Daoy (cell line): ENCODE measurements at places on chromosomes 1 and 21. TPM values are rescaled to one million over a fixed set of nuclear protein-coding genes. Genes with fewer than 3 reads are reported as not detected.

GRCh38 chr1:97252076-97252475, 530.5 kb downstream of the PTBP2 start:
- DNase-seq, result peak; percentile 30

DNA sequence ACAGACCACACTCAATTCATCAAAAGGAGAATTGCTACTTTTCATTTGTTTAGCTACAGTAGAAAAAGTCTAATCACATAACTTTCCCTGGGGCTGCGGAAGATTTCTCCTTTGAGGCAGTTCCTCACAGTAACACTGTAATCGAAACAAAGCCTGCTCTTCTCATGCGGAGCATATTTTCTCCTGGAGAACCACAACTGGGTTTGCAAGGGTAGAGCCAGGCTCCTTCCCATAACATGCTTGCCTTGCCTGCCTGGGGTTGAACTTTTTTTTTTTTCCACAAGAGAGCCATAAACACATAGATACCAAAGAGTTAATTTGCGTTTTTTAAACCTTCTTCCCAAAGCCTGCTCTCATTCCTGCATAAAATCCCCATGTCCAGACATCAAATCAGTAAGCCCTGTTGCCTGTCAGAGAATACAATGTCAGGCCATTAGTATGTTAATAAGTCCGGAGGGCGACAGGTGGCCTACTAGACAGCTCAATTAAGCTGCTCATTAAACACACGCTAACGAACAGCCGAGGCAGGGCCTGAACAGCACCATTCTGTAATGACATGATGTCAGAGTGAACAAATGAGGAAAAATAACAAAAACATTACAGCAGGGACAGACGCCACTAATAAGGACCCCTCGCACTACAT, 107.1 kb upstream of the OLIG2 start:
- no peak for DNase-seq

- DNase-seq, result no peak
These were observed 26.0 kb downstream of the SDE2 start for GRCh38 chr1:225973158-225973557.

DNA sequence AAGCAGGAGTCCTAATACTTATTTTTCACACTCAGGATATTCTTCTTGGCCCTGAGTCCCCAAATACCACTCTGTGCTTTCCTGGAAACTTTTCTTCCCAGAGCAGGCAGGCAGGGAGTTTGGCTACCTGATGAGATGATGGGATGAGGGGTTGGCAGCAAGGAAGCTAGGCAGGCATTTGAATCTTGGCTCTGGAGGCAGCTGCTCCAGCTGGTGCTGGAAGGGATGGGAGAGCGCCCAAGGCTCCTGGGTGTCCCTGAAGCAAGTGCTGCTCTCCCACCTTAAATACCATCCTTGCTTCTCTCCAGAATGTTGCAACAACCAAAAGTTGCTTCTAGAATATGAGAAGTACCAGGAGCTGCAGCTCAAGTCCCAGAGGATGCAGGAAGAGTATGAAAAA, 48.0 kb upstream of the TMEM125 start:
- DNase-seq, result no peak

GRCh38 chr1:152419917-152420316, 5.9 kb upstream of the CRNN start:
- no peak for DNase-seq

DNA sequence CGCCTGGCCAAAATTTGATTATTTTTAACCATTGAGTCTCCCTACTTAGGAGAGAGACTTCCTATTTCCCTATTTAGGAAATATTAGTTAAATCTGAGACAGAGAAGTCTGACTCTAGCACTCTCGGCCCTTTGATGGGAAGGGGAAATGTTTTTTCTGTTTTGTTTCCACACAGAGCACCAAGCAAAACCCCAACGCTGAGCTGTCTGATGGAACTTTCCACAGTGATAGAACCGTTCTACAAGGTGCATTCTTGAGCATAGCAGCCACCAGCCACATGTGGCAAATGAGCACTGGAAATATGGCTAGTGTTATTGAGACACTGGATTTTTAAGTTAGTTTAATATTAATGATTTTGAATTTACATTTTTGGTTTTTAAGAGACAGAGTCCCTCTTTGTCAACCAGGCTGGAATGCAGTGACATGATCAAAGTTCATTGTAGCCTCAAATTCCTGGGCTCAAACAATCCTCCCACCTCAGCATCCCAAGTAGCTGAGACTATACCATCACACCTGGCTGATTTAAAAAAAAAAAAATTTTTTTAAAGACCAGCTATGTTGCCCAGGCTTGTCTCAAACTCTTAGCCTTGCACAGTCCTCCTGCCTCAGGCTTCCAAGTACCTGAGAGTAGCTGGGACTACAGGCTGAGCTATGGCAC, 77.3 kb upstream of the GALNT2 start:
- no peak for DNase-seq

- DNase-seq, result no peak
These were observed 20.5 kb downstream of the PLEKHM2 start for GRCh38 chr1:15704526-15705183.

DNA sequence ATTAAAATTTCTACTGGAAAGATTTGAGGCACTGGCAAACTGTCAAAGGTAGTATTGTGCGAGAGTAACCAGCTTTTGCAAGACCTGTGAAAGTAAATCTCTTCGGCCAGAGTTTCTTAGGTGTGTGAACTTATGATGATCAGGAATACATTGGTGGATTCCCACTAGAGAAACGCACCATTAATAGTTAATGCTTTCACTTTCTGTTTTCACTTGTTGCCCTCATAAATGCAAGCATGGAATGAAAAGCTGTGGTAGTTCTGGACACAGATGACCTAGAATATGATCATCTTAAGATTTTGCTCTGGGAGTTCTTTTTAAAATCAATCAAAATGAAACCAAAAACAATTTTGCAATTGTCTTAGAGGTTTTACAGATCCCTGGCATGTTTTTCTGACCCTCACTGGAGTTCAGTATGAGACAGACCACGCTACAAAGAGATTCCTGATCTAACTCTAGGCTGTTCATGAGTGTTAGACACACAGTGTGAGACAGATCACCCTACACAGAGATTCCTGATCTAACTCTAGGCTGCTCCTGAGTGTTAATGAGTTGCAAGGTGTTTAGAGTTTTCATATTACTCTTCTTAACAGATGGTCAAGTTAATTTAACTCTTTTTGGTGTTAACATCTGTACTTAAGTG, 98.8 kb downstream of the SDCCAG8 start:
- peak; percentile 2 for DNase-seq

DNA sequence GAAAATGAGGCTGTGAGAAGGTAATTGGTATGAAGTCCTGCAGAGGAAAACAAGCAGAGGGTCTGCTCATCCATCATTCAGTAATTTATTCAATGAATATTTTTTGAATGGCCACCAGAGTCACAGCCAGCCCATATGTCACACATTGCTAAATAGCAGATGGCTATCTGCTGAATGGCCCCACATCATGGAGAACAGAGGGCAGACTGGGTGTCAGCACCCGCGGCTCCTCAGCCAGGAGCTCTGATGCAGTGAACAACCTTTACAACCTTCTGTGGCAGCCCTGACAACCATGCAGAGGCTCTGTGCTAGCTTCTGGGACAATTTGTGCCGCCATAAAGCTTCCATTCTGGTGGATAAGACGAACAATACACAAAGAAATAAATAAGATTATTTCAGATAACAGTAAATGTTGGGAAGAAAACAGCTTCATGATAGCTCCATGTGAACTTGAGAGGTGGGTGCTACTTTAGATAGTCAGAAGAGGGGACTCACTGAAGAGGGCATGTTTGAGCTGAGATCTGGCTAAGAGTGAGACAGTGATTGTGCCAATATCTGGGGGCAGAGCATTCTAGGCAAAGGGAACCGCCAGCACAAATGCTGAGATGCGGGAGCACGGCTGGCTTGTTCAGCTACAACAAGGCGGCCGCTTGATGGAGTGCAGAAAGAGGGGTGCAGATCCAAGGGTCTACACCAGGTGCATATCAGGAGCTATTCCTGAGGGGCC, 2.8 kb upstream of the C1orf210 start:
- DNase-seq, result no peak

DNA sequence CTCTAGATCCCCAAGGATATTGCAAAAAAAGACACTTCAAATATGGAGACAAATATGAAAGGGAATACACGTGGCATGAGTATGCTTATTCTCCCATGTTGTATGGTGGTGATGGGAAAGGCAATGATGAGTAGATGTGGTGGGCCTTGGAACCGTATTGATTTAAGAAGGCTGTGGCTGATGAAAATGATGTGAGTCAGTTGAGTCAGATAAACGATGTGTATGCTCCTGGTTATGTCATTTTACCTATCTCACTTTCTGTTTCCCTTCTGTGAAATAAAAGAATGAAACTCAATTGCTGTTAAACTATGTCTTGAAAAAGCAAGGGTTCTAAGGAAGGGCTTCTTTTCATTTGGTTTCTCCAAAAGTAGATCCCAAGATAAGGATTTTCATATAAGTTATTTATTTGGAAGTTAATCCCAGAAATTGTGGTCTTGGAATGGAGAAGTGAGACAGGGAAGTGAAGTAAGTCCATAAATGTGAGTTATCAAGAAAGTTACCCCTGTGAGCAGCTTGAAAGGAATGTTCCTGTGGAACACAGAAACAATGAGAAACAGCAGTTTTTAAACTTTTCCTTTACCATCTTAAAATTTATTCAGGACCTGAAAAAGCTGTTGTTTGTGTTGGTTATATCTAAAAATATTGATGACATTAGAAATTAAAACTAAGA, 292.0 kb downstream of the DUSP10 start:
- peak; percentile 47 for DNase-seq

DNA sequence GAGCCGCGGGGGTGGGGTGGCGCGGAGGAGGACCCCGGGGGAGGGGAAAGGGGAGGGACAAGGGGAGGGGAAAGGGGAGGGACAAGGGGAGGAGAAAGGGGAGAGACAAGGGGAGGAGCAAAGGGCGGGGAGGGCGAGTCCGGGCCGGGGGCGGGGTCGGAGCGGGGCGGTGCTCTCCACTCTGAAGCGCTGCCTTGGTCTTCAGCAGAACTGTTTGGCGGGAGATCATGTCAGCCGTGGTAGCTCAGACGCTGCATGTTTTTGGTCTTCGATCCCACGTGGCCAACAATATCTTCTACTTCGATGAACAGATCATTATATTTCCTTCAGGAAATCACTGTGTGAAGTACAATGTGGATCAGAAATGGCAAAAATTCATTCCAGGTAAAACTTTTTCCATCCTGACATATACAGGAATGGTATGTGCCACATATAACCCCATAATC, 420 bp downstream of the CFAP57 start:
- DNase-seq, result peak; percentile 89

DNA sequence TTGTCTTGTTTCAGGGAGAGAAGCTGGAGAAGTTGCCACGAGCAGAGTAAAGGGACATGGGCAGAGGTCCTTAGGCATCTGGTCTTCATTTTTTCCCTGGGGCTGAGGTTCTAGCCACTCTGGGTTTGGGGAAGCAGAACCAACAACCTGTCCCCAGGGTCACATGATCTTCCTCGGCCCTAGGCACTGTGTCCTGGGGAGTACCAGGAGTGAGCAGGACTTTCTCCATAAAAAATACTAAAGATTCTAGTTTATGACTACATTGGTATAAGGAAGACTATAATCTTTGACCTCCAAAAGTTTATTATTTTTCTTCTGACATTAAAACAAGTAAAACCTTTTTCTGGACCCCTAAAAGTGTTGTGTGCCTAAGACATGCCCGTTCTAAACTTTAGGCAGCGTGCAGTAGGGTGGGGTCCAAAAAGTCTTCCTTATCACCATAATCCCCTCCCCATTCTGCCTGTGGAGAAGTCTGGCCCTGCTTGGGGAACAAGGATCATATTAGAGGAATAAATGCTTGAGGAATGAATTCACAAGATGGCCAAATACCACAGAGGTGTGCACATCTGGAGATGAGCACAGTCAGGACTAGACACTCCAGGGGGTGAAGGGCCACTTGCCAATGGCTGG, 19.3 kb upstream of the IGSF3 start:
- no peak for DNase-seq

DNA sequence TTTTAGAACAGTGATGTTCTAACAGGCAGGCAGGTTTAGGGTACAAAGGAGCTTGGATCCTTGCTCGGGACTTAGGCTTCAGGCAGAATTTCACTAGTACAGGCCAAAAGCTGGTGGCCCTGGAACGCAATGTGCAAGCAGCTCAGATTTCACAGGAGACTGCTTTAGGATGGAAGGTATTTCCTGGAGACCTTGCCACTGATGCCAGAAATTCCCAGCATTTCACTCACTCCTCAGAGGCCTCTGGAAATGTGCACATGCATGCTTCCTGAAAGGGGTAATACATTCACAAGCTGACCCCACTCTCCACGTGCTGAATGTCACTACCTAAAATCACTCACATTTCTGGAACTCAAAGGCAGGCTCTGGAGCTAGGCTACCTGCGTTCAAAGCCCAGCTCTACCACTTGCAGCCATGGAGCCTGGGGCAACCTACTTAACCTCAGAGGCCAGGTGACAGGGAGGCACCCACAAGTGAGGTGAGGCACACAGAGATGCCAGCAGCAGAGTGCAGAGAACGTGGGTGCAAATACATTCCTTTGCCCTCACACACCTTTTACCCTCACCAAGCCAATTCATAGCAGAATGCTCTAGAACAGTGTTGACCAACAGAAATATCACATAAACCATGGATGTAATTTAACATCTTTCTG, 56.5 kb downstream of the CDC7 start:
- no peak for DNase-seq

DNA sequence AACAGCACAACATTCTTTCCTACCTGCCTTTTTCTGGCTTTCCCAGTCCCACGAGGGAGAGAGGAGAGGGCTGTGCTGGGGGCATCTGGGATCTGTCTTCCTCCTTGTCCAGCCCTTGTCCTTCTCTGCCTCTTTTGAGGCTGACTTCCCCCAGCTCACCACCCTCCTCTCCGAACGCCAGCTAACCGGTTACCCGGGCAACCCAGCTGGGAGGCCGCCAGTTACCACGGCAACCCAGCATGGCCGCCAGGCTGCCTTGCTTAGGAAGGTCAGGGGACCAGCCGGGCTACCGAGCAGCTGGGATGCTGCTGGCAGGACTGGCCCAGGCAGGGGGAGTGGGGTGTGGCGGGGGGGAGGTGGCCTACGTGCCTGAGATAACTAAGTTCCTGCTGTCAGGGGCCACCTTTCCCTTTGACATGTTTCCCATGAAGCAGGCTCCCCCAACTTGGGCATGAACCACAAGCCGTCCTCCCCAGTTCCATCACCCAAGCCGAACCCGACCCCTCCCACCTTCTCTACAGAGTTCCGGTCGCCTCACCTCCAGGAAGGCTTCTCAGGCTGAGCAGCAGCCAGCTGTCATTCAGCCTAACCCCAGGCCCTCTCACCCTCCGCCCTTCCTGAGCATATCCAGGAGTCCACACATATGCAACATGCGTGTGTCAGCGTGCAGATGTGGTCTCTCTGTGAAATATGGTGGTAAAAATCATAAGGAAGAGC, 8.7 kb downstream of the PLEKHA6 start:
- peak; percentile 61 for DNase-seq

DNA sequence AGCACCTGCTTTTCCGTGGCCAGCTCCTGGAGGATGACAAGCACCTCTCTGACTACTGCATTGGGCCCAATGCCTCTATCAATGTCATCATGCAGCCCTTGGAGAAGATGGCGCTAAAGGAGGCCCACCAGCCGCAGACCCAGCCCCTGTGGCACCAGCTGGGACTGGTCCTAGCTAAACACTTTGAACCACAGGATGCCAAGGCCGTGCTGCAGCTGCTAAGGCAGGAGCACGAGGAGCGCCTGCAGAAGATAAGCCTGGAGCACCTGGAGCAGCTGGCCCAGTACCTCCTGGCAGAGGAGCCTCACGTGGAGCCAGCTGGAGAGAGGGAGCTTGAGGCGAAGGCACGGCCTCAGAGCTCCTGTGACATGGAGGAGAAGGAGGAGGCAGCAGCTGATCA, 413 bp downstream of the UBL4B start:
- DNase-seq, result no peak

CCDC181 gene
- total RNA-seq, result 8.5 and 10.1 TPM in 2 replicates

SLAMF1 gene
- total RNA-seq, result not detected in 2 replicates

ADIPOR1 gene
- total RNA-seq, result 86.9 and 114 TPM in 2 replicates

ABCA4 gene
- total RNA-seq, result 0.36 and 0.80 TPM in 2 replicates

METTL18 gene
- 10.4 and 13.0 TPM in 2 replicates for total RNA-seq

CASQ2 gene
- total RNA-seq, result 0.29 TPM in 1 of 2 replicates, not detected in the other

PDZK1IP1 gene
- not detected in 2 replicates for total RNA-seq
